ENCODE measurements at places on chromosomes 7 and 10. TPM values are rescaled to one million over a fixed set of nuclear protein-coding genes. Genes with fewer than 3 reads are reported as not detected.

Gene ANKRD61
- not detected for total RNA-seq

- DNase-seq = no peak
Observed at GRCh38 chr10:82150123-82150900, 275.3 kb downstream of the NRG3 start.

DNA sequence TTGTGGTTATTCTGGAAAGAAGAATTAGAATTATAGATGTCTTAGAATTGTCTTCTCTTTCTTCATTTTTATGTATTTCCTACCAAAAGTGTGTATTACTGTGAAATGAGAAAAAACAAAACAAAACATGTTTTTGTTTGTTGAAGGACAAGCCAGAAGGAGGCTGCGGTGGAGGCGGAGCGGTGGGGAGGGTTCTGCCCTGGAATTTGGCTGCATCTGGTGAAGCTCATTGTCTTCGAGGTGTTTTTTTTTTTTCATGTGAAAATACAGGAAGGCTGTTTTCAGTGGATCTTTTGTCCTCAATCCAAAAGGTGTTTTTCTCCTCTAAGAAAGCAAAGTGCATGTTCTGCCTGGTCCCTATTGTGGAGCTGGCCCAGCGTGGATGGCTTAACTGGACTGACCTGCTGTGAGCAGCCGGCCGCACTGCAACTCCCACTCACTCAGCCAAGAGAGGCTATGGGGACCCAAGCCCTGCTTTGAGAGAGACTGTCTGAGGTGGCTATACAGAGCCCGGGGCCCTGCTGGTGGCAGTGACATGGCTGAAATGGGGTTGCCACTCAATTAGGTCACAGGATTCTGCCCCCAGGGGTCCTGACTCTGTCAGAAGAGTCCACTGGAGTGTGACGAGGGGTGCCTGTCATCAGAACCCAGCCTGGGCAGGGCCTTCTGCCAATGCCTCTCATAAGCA is 184.9 kb upstream of the MKI67 start:
- DNase-seq = no peak

GRCh38 chr10:60167050-60167449 is 222.6 kb downstream of the ANK3 start:
- DNase-seq = no peak

DNA sequence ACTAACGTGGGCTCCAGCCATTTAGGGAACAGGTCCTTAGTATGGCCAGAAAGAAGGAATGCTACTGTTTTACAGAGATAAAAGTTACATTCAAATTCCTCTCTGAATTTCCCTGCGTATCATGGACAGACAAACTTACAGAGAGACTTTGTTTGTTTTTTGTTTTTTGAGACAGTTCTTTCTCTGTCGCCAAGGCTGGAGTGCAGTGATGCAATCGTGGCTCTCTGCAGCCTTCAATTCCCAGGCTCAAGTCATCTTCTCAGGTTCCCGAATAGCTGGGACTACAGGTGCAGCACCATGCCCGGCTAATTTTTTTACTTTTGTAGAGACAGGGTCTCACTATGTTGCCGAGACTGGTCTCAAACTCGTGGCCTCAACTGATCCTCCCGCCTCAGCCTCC is 64.5 kb upstream of the MPP7 start:
- no peak for DNase-seq

DNA sequence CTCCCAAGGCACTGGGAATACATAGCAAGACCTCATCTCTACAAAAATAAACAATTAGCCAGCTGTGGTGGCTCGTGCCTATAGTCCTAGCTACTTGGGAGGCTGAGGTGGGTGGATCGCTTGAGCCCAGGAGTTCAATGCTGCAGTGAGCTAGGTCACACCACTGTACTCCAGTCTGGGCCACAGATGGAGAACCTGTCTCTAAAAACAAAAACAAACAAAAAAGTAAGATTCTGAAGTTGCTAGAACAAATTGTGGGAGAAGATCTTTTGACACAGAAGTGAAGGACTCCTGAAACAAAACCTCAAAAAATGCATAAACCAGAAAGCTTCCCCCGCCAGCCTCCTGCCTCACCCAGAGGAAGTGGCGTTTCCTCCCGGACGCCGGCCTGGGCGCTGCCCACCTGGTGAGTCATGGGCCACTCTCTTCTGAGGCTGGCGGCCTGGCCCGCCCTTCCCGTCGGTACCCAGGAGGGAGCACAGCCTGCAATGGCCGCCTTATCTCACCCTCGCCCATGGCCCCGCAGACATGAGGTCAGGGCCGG is 25.4 kb upstream of the ELN start:
- DNase-seq = peak; percentile 49

Gene FOXI2
- total RNA-seq = not detected

DNA sequence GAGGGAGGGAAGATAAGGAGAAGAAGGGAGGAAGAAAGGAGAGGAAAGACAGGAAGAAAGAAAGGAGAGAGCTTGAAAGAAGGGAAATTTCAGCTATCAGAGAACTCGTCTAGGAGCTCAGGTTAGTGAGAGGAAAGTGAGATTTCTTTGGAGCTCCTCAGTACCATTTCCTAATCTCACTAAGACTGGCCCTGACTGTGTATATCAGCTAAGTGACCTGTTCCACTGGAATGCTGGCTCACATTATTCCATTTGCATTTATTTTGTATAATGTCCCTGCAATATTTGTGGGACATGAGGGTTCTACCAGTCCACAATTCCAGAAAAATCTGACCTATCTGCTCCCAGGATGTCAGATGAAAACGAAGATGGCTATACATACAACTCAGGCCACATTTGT is 114.7 kb upstream of the CELF2 start:
- DNase-seq = no peak

Gene LIPM
- not detected for total RNA-seq

Gene LIPJ
- total RNA-seq = not detected

DNA sequence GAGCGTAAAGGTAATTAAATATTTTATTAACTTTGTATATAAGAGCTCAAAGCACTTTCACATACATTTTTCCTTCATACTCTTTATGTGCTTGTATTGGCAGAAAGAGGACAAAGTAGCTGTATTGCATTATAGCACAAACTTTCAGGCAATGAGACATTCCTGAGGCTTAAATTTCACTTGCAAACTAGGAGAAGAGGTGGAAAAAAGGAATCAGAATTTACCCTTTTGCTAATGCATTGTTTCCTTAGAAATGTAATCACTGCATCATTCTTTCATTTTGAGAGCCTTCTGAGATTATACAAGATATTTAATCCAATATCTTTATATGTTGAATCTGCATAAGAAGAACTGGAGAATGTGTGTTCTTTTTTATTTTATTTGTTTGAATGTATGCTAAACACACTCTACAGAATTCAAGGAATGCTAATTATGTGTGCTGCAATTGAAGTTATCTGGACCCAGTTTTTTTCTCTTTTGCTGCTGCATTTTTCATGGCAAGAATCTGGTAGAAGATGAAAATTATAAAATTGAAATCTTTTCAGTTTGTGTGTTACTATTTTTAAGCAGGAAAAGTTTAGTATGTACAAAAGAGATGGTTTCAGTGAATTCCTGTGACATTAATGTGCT is 185.1 kb downstream of the NXPH1 start:
- no peak for DNase-seq

Gene MYO1G
- total RNA-seq = 382 TPM

DNA sequence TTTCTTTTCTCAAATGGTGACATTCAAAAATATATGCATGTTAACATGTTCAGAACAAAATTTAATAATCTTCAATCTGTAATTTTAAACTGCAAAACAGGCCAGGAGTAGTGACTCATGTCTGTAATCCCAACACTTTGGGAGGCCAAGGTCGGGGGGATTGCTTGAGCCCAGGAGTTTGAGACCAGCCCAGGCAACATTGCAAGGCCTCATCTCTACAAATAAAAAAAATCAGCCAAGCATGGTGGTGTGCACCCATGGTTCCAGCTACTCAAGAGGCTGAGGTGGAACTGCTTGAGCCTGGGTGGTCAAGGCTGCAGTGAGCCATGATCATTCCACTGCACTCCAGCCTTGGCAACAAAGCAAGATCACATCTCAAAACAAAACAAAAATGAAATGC is 394.3 kb downstream of the PARD3 start:
- DNase-seq = no peak

- no peak for DNase-seq
Observed at GRCh38 chr10:74035303-74035702, 37.4 kb downstream of the VCL start.

GRCh38 chr7:9945857-9946256 is 1027.8 kb upstream of the PHF14 start:
- no peak for DNase-seq

DNA sequence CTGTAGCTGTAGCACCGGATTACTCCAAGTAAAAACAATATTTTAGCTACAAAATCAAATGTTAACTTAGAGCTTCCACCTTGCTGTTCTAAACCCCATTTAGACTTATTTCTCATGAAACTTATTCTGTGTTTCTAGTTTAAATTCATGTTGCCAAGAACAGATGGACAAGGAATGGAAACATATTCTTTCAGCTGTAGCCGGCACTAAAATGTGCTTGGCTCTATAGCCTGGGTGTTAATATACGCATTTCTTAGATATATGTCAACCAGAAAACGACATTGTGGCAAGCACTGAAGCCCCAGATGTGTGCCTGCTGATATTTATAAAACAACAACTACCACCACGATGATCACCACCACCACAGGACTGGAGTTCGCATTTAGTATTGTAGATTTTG is 190.3 kb upstream of the ETV1 start:
- no peak for DNase-seq

DNA sequence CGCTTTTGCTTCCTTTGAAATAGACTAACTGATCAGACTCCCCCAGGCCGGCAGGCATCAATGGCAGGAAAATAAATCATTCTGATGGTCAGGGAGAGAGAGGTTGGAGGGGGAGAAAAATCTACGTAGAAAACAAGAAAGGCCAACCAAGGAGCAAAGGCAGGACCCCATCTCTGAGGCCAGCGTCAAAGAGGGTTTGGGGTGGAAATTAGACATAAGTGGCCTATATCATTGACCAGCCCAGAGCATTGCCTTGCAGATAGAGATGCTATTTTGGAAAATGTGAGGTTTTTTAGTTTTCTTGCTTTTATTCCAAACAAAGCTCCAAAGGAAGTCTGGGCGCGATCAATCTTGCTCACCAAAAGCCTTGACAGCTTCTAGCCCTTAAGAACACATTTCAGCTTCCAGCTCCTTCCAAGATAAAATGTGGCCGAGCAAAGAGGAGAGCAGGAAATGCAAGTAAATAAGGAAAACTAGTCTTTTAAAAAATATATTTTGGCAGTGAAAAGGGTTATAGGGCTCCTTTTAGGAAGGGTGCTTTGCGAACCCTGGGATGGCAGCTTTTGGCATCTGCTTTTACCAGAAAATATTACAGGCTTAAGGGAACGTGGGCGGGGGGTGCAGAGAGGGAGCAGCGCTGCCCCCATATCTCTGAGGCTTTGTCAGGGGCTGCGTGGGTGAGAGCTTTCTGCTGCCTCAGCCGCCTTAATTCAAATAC is 2.0 kb upstream of the HOXA2 start:
- no peak for DNase-seq

DNA sequence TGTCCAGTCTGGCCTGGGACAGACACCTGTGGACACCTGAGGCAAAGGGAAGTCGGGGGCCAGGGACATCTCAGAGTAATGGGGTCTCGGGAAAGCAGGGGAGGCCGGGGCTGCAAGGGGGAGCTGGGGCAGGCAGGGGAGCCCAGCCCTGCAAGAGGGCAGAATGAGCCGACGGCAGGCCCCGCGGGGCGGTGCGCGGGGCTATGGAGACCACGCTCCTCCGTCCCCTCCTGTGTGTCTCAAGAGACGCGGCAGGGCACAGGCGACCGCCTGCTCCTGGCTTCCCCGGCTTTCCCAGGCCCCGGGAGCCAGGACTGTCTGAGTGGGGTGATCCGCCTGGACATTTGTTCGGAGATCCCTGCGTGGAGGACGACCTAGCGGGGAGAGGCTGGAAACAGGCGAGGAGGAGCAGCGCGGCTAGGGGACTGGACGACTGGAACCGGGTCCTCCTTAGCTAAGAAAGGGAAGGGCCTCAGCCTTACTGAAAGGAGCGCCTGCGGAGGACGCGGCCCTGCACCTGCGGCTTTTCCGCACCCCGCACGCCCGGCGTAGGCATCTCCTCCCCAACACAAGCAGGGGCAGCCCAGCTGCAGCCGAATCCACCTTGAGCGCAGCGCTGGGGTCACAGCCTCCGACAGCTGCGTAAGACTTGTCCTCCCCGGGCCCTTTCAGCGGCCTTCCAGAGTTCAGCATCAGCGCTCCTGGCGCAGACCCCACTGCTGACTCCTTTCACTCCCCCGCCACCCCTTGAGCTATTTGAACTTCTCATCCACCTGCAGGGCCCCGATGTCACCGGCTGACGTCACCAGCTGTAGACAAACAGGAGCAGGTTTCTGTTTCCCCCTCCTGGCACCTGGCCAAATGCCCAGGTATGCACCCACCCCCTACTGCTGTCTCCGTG is 176.4 kb downstream of the ZNF248 start:
- DNase-seq = no peak

DNA sequence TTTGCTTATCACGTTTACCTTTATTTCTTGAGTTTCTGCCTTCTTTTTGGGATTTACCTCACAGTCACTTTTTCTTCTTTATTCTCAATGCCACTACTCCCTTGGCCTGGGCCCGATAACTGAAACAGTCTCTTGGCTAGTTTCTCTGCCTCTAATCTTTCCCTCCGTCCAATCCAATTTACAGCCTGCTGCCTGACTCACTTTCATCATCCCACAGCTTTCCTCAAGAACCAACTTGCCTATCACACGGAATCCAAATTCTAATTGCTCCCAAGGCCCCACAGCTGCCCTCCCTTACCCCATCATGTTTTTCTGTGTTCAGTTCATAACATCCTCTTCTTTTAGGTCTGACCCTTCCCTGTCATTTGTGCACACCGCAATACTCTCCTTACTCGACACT is 121.4 kb downstream of the HIPK2 start:
- no peak for DNase-seq

Gene TMEM270
- not detected for total RNA-seq

Gene ORC5
- total RNA-seq = 20.3 TPM

GRCh38 chr7:20742913-20743312 is 43.8 kb downstream of the SP8 start:
- DNase-seq = no peak

GRCh38 chr7:142498364-142498763 is 240.5 kb upstream of the PRSS58 start:
- no peak for DNase-seq

DNA sequence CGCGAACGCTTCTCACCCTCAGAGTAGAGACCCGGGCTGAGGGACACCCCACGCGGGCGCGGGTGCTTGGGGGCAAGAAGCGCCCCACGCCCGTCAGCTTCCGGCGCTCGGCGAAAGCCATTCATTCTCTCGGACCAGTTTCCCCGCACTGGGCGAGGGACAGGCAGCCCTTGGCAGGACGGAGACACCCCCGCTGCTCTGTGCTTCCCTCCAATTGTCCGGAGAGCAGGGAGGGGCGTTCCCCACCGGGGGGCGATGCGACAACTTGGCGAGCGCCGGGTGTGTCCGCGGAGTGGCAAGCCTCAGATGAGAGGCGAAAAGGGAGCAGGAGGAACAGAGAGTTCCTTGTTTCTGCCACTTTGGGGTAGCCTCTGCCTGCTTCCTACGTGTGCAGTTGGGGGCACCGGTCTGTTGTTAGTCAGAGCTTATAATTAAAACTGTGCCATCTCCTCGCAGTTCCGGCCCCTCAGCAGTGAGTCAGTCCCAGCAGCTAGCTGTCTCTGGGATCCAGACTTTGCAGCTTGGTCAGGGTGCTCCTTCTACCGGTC is 1.7 kb downstream of the GPR158 start:
- no peak for DNase-seq

Gene LRRC4
- total RNA-seq = not detected

GRCh38 chr10:57692255-57692980 is 575.3 kb downstream of the IPMK start:
- DNase-seq = no peak

Gene NOS3
- 15.8 TPM for total RNA-seq

Data from activated naive CD8-positive, alpha-beta T cell treated with anti-CD3 and anti-CD28 coated beads, Interleukin-2, amount 10 ng/mL, durations not matched to agents 7 days and 5 days (primary cell).